Right ventricle myocardium superior (tissue), 1 donor: ENCODE measurements at places on chromosomes 4 and X.

GRCh38 chrX:19791562-19791961 is 95.8 kb downstream of the SH3KBP1 start:
- DNase-seq, result no peak

DNA sequence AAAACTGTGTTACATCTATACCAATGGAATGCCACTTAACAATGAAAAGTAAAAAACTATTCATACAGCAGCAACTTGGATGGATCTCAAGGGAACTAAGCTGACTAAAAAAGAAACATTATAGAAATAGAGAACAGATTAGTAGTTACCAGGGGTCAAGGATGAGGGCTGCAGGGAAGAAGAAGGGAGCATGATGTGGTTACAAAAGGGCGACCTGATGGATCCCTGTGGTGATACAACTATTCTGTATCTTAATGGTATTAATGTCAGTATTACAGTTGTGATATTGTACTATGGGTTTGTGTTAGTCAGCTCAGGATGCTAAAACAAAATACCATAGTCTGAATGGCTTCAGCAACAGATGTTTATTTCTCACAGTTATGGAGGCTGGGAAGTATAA is 190.7 kb downstream of the ZNF674 start:
- DNase-seq, result no peak

DNA sequence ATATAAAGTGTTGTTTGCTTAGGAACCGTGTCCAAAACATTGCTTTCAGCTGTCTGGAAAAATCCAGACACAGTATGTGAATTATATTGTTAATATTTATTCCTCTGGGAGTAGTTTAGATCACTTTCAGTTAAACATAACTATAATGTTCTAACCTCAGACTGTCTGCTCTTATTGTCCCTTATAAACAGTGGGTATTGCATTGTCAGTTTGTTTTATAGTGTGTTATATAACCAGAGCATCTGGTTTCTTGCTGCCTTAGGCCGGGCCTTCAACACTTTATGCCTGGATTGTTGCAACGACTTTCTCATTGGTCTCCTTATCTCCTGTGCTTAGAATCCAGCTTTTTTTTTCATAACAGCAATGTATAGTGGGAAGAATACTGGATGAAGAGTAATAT is 26.4 kb downstream of the ATG4A start:
- no peak for DNase-seq

GRCh38 chr4:40536032-40536431 is 93.6 kb downstream of the RBM47 start:
- no peak for DNase-seq

GRCh38 chr4:63430105-63430504 is 979.1 kb downstream of the TECRL start:
- no peak for DNase-seq

DNA sequence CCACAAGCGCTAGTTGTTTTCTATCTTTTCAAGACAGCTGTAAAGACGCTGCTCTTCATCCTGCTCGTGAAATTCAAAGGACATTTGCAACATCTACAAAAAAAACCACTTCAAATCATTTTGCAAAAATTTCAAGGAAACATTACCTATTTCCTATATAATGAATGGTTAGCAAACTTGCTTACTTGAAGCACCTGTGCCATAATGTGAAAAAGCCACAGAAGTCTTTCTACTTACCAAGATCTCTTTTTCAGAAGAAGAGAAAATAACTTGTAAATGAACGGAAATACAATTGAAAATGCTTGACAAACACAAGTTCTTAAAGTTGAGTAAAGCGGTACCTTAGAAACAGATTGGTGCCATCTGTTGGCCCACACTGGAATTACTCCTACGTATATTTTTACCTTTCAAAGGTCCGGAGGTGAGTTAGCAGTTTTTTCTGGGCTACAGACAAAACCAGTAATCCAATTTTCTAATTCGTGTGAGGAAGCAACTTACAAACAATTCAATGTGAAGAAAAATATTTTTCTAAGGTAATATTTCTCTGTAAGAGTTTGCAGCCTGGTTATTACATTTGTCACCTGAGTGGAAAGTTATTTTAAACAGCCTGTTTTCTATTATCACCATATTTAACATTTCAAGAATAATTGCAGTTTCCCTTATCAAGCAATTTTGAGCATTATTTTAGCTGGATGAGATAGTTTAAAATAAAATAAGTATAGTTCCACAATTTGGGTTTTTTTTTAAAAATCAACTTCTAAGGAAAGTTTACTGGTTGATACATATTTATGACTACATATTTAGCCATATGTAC is at the start of gene TLR6:
TSS of gene TLR6 (minus strand) at position 294 of the 814 bp plus-strand sequence. CDS start 27,344 bp downstream, outside the sequence.
- no peak for DNase-seq
